ENCODE measurements at places on chromosomes 4 and X.

GRCh38 chr4:105149771-105150170, 3.1 kb downstream of the TET2 start:
- DNase-seq: no peak

DNA sequence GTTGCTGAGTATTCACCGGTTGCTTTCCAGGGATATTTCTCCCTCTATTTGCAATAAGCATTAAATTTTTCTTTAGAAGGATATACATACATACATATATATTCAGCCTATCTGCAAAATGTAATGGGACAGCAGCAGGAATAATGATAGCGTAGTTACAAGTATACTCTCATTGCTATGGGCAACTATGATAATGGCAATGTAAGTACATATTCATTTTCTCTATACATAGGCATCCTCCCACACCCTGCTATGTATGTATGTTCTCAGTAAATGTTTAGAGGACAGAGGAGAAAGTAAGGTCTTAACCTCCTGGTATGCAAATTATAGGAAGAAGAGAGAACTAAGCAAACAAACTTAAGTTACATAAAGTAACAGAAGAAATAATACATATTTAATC, 19.7 kb upstream of the MAB21L2 start:
- no peak for DNase-seq

DNA sequence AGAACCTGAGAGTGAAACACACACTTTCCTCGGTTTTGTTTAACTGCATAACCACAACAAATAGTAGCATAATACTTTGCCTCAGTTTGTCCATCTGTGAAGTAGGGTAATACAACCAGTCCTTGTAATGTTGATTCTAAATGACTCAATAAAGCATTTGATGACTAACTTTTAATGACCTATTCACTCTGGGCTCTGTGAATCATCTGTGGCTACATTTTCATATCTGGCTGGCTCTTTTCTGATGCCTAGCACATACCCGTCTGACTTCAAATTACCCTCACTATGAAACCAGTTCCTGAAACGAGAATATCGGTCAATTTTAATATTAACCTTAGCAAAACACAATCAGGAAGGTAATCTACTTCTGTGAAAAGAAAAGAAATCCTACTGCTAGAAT, 151.0 kb downstream of the SH2D1A start:
- no peak for DNase-seq

- no peak for DNase-seq
Observed at GRCh38 chr4:2878346-2878745, 34.7 kb downstream of the ADD1 start.

GRCh38 chrX:30364229-30364628, 55.0 kb upstream of the NR0B1 start:
- DNase-seq: no peak

- DNase-seq: no peak
Observed at GRCh38 chr4:109315341-109315740, 12.9 kb upstream of the COL25A1 start.

GRCh38 chr4:186627226-186627865, 72.0 kb upstream of the MTNR1A start:
- no peak for DNase-seq

DNA sequence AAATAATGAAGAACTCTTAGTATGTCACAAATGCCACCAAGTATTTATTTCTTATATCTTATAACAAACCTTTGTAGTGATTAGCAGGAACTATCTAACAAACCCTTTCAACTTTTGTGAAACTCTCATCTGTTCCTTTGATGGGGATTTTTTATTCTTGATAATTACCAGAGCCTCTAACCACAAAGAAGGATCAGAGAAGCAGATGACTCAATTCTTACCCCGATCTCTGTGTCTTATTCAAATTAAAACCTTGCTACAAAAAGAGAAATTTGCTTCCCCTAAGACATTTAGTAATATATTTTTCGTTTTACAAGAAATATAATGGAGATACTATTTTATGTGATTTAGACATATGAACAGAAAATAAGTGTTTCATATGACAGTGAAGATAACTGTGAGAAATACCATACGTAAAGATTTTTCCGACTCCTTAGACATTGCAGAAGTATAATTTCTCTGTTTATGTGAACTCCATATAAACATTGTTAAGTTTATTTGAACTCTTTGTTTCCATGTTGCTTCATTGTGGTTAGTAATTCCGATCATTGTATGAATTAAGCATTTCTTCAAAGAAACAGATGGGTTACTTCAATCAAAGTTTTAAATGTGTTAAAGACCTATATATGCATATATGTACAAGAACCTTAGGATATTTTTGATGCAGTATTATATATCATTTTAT, 205.4 kb downstream of the CFAP299 start:
- DNase-seq: no peak

- no peak for DNase-seq
Observed at GRCh38 chr4:137090951-137091350, 441.3 kb downstream of the PCDH18 start.

DNA sequence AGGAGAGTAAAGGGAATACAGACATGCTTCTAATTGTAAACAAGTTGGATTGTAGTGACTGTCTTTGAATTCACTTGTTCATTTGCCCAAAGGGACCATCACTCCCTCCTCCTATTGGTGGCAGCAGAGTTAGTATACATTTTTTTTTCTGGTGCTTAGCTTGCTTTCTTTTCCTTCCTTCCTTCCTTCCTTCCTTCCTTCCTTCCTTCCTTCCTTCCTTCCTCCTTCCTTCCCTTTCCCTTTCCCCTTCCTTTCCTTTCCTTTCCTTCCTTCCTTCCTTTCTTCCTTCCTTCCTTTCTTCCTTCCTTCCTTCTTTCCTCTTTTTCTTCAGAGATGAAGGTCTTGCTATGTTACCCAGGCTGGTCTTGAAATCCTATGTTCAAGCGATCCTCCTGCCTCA, 94.8 kb upstream of the ATP6AP2 start:
- no peak for DNase-seq

DNA sequence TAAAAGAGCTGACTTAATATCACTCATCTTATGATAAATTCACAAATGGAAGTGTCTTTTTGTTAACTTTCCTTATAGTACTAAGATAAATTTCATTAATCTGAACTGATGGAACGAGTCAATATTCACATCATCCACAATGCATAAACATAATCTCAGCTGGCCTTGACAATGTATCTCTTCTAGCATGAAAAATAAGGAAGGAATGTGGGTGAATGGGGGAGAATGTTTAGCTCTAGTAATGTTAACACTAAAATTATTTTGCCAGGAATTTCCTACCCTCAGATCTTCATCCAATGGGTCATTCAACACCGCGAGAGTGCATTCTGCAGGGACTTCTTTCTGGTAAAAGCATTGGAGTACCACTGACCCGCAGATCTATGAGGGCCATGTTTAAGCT, 15.8 kb downstream of the TRPC3 start:
- DNase-seq: no peak

DNA sequence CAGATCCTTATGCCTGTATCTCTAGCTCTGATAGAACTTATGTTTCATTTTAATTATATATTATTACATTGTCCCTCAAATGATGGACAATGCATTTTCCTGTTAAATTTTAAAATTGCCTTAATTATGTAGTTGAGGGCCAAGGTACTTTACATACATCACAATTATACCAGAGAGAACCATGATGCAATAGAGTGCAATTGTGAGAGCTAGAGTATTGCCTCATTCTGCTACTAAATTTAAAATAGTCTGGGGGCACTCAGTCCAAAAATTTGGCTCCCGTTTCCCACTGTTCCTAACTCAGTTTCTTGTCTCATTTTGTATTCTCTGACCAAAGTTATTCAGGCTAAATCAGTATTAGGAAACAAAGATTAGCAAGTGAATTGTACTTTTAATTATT, 378.5 kb upstream of the ZFP42 start:
- no peak for DNase-seq

DNA sequence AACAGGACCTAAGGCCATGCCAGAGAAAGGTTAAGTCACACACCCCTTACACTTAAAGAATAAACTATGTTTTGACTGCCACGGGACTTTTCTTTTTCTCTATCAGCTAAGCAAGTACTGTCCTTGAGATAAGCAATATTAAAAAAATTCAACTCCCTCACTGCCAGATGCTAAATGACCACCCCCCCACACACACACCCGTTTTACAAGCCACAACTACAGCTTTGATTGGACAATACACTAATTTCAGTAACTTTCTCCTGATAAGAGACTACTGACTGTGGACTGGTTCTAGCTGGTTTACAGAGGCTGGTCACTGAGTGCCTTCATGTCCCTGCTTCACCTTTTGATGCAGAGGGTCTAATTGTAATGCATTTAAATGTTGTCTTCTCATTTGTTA, 63.9 kb upstream of the HOPX start:
- no peak for DNase-seq

GRCh38 chr4:13670456-13671160, 43.1 kb upstream of the BOD1L1 start:
- DNase-seq: no peak

DNA sequence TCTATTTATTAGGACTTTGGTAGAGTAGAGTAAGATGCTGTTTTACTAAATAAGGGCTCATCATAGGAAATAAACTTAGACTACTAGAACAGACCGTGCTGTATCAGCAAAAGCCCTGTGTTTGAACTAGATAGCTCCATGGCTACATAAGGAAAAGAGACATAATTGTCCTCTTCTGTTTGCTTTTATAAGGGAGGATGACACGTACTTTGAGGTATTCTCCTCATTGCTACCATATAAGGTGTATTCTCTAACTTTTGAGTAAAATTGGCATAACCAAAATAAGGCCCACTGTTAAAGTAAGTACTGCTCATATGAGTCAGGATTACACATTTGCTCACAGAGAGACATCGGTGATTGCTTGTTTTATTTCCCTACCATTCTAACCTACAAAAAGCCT, 64.3 kb downstream of the PDLIM5 start:
- DNase-seq: no peak

DNA sequence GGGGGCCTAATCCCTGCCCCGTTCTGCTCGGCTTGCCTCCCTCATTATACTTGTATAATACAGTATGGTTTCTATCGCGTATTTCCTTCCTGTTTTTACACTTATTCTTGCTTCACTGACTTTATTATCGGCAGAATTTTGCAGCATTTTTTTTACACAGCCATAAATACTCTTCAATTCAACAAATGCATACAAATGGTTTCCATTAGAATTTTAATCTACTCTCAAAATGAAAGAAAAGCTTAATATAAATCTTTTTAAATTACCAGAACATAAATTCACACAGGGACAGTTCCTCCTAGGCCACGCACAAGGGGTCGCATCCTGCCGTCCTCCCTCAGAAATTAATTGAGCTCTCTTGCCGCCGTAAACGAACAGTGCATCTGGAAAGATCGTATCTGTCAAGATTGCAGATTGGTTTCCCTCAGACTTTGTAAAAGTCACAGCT, 42.9 kb downstream of the DCTD start:
- DNase-seq: no peak
